ENCODE measurements at places on chromosomes 3 and 15.
A peak's percentile ranks its signal among the peaks of the same experiment; 100 is the strongest.

- DNase-seq, result no peak
Observed at GRCh38 chr3:128412180-128413002, 54.3 kb downstream of the DNAJB8 start.

DNA sequence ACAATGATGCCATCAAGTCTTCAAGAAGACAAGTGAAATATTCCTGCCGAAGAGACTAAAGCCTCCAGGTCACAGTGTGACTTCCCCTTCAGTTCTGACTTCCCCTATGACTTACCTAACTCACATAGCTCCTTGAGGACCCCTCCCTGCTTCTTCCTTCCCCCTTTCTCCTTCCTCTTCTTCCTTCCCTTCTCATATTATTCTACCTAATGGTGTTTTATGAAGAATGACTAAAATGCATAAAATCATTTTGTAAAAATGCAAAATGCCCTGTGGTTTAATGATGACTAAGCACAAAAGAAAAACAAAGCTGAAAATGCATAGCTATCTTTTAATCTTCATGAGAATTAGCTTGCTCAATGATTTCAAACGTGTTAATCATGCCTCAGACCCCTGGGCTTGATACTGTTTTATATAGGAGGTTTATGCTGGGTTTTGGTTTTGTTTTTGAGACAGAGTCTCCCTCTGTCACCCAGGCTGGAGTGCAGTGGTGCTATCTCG, 26.1 kb upstream of the TM4SF4 start:
- no peak for DNase-seq

DNA sequence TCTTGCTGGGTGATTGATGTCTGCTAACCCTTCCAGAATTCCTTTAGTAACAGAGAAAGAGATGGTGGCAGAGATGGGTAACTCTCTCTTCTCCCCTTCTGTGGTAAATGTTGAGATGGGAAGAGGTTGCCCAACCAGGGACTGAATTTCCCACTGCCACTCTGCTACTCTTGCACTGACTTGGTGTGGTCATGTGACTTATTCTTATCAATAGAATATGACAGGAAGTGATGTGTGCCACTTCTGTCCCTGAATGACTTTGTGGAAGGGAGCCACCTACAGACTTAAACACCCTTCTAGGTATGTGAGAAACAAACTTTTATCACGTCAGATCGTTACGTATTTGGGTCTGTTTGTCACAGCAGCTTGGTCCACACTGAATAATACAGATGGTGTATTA, 132.9 kb downstream of the ZNF621 start:
- no peak for DNase-seq

DNA sequence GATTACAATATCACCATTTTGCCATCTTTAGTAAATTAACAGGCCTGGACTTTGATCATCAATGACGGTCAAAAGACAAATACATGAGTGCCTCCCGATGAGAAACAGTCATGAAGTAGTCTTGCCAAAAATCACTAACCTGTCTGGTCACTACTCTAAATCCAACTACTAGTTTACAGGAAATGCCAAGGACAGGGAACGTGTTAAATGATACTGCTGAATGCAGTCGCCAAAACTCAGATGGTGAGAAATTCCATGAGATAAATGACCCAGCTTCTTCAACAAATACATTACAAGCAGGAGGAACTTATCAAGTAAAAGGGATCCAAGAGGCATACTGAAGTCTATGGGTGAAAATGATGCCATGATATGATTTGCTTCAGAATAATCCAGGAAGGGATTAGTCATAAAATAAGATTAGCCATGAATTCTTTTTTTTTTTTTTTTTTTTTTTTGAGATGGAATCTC, 35.8 kb upstream of the ATP13A3 start:
- DNase-seq, result no peak

DNA sequence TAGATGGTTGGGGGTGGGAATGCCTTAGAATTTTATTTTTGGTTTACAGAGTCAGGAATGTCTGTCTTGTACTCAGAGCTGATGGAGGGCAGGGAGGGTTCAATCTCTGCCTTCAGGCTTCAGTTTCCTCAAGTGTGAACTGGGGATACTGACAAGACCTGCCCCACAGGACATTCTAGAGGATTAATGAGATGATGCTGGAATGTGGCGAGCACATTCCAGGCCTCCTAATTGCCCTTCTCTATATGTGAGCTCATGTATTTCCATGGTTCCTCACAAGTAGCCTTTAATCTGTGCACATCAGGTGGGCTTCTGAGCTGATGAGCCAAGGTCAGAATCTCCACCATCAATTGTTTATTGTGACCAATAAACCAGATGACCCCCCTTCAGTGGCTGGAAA, 90.4 kb downstream of the CACNA2D3 start:
- no peak for DNase-seq

DNA sequence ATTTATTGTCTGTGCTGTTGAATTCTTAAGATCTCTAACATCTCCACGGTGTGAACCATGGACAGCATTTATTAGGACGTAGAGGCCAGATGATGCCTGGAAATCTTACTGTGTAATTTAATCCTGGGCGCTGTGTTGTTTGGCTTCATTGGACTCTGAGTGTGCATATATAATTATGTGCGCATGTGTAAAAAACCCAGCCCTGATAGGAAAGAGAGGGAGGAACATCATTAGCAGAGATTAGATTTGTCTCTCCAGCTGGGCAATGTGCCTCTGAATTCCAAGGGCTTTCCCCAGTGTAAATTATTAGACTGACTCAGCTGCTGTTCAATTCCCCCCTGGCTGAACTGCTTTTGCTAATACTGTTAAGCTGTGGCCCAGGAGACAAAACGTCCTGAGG, 39.6 kb downstream of the MAP3K13 start:
- DNase-seq, result peak; percentile 30

- no peak for DNase-seq
Observed at GRCh38 chr15:39279311-39279710, 301.6 kb upstream of the THBS1 start.

DNA sequence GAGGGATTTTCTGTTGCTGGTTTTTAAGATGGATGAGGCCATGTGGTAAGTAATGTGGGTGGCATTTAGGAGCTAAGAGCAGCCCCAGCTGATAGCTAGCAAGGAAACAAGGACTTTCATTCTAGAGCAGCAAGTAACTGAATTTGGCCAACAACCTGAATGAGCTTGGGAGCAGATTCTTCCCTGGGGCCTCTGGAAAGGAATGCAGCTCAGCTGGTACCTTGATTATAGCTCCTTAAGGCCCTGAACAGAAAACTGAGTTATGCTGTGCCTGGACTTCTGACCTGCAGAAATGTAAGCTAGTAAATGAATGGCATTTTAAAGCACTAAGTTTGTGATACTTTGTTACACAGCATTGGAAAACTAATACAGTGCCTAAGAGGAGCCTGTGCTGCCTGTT, 565.5 kb downstream of the PDCD6IP start:
- DNase-seq, result no peak

GRCh38 chr3:59813148-59813538, 763.3 kb upstream of the CFAP20DC start:
- DNase-seq, result no peak

DNA sequence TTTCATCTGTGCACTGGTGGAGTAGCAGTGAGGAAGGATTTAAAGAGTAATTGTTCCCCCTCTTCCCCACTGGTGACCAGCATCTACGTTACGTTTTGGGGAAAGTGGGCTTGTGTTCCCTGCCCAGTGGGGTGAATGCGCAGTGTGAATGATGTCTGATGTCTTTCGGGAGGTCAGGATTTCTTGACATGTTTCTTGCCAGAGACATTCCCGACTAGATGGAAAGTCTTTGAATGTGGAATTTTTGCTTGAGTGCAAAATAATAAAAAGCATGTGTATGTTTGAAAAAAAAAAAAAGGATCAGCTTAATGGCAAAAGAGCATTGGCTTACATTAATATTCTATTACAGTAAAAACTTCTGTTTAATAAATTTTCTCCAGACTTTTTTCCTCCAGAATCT, 632.2 kb downstream of the FOXP1 start:
- no peak for DNase-seq

- no peak for DNase-seq
Observed at GRCh38 chr3:32840086-32840841, 22.5 kb downstream of the TRIM71 start.

- no peak for DNase-seq
Observed at GRCh38 chr15:37010595-37010994, 89.8 kb downstream of the MEIS2 start.

DNA sequence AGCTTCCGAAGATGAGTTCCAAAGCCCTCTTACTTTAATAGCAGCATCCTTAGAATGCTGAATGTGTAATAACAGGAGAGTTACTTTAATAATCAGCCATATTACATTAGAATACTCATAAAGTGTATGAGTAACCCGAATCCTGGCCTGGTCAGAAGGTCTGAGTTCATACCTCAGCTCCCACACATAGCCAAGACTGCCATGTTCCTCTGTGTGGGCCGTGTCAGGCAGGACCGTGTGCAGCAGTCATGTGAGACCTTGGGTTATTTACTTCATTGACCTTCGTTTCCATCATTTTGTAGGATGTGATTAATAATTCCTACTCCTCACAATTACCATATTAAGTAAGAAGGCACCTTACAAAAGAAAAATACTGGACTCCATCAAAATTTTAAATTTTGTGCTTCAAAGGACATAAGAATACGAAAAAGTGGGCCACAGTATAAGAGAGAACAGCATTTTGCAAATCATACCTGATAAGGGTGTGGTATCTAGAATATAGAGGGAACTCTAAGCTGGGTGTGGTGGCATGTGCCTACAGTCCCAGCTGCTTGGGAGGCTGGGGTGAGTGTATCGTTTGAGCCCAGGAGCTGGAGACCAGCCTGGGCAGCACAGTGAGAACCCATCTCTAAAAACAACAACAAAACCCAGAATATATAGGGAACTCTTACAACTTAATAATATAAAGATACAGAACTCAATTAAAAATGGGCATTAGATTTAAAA, 163.4 kb downstream of the ATG7 start:
- no peak for DNase-seq

DNA sequence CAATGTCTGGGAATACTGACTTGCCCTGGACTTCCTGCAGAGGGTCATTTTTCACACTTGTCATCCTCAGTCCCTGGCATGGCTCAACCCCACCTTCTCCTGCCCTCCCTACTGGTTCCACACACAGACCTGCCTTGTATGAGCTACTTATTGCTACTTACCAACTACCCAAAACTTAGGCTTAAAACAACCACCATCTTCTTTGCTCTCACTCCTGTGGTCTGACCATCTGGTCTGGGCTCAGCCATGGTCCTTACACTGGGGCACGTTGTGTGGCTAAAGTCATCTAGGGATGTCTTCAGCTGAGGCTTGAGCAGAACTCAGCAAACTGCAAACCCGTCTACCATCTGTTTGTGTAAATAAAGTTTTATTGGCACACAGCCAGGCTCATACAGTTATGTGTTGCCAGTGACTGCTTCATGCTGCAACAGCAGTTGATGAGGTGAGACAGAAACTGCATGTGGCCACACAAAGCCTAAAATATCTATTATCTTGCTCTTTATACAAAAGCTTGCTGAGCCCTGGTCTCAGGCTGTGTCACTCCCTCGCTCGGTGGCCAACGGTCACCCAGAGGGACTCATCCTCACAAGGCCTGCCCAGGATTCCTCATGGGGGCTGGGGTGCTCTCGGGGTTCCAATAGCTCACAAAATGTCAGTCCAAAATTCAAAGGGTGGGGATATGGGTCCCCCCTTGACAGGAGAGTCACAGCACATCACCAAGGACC, 43.5 kb downstream of the KLF15 start:
- DNase-seq, result no peak
